ENCODE measurements at places on chromosomes 3 and 15.

DNA sequence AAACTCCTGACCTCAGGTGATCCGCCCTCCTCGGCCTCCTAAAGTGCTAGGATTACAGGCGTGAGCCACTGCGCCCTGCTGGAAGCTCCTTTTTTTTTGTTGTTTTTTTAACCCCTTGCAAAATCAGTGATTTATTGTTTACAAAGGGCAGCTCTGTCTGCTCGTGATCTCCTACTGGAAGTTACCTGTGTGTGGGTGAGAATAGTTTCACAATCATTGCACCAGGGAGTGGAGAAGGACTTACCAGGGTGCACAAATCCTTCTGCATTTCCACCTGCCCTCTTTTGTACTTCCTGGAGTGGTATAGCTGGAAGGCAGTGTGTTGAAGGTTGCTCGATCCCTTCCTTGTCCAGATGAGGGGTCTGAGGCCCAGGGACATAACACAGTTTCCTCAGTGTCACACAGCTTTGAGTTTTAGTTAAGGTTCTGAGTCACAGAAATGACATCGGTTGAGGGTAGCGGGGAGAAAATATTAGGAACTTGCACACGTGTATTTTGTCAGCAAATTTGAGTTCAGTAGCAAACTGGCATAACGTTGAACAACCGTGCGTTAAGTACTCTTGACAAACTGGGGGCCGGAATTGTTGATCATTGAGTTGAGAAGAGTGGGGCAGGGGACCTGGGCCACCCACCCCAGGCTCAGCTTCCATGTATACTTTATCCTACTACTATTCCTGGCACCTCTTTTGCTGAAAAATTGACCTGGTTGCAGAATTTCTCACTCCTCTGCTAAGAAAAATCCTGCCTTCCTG, 11.3 kb upstream of the TRAK1 start:
- no peak for DNase-seq

- no peak for DNase-seq
Measured at GRCh38 chr3:19432669-19433068, 284.4 kb downstream of the KCNH8 start.

DNA sequence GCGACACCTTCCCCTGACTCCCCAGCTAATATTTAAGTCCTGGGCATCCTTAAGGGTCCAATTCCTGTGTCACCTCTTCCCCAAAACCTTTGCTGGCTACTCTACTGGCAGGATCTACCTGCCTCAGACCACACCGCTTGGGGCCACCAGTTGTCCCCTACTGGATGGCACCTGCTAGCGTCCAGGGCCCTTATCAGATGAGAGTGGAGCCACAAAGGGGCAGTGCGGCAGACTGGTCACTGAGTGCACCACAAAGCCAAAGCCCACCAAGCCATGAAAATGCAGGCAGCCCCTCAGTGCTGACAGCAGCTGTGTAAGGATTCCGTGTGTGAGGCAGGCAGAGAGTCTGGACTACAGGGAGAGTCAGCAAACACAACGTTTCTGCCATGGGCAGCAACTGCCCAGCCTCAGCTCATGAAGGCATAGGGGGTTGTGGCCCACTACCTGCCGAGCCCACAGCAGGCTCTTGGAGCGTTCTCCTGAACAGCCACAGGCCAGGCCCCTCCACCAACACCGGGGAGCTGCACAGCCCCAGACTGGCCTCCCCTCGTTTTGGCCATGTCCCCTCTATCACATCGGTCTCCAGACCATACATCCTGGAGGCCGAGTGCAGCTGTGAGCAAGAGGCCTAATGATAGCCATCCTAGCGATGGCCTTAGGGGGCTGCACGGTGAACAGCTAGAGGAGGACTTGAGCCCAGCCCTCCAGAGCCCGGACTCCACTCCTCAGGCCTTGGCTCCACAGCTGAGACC, 32.3 kb downstream of the ALDH1L1 start:
- no peak for DNase-seq

GRCh38 chr3:44301746-44302145, 36.8 kb upstream of the TCAIM start:
- no peak for DNase-seq

DNA sequence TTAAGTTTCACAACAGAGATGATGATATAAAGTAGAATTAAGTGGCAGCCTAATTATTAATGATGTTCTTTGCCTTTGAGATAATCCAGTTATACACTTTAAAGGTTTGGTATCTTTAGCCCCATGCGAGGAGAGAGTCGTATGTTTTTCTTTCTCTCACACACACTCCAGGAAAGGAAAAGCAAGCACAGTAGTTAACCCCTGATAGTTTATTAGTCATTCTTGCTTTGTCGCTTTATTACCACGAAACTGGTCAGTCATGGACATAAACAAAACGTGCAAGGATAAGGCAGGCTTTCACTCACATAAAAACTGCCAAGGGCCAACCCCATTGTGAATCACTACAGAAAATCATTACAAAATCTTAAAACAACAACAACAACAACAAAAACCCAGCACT, 866.9 kb downstream of the FHIT start:
- DNase-seq, result no peak

- no peak for DNase-seq
Measured at GRCh38 chr3:166453478-166453877, 616.3 kb upstream of the BCHE start.

- DNase-seq, result no peak
Measured at GRCh38 chr15:39961051-39961450, 27.1 kb downstream of the EIF2AK4 start.

GRCh38 chr3:127475975-127476705, 114.4 kb downstream of the TPRA1 start:
- DNase-seq, result no peak

- no peak for DNase-seq
Measured at GRCh38 chr3:126573492-126574117, 14.9 kb upstream of the C3orf22 start.

DNA sequence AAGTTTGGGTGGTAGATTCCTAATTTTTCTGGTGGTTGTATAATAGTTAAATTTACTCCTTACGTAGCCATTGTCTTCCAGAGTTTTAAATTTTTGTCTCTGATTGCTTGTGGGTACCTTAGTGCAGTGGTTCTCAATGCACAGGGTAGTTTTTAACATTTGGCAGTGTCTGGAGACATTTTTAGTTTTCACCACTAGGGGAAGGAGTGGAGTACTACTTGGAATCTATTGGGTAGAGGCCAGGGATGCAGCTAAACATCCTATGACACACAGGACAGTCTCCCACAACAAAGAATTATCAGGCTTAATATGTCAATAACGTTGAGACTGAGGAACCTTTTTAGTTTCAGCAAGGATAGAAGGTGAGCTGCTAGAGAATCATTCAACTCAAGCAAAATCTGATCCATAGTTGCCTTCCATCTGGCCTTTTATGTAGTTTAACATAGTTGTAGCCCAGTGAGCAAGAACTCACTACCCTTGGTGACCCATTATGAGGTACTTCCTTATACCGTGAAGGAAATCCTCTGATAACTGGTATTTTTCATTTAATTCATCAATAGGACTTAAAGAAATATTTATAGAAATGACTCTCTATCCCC, 8.6 kb upstream of the STX19 start:
- no peak for DNase-seq

DNA sequence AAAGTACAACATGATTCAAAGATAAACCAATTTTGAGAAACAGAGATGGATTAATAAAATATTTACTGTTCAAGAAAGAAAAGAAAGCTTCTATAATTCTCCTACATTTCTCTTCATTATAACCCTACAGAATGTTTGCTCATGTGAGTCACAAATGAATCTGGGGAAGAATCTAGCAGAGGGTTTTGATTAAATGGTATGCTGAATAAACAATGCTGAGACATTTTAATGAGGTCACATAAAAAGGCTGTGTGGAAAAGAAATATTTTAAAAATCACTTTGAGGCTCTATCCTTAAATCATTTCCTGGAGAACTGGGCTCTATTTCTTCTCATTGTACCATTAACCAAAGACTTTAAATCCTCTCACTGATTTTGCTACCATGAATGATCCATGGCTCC, 727.7 kb downstream of the NTRK3 start:
- no peak for DNase-seq

DNA sequence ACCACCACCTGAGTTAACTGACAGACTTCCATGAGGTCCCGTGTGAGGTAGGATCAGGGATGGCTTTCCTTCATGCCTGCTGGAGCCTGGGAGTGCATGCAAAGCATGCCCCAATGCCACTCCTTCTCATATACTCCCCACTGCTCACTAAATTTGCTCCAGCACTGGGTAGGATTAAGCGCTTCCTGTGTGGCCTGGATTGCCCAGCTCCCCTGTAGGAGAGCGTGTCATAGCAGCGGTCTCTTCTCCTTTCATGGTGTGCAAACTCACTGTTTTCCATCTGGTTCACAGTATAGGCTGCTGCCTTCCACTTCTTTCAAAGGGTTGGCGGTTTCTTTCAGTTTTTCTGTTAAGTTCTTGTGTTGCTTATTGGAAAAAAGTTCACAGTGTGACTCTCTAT, 34.1 kb upstream of the ABI3BP start:
- no peak for DNase-seq

- DNase-seq, result no peak
Measured at GRCh38 chr3:39264053-39264452, 15.8 kb downstream of the CX3CR1 start.

- no peak for DNase-seq
Measured at GRCh38 chr3:200758-201325, 4.3 kb downstream of the CHL1 start.

- no peak for DNase-seq
Measured at GRCh38 chr15:37130356-37130755, 30.0 kb upstream of the MEIS2 start.

- DNase-seq, result no peak
Measured at GRCh38 chr3:11510356-11510755, 133.4 kb downstream of the VGLL4 start.

- no peak for DNase-seq
Measured at GRCh38 chr3:127688416-127689265, 15.9 kb downstream of the ABTB1 start.

DNA sequence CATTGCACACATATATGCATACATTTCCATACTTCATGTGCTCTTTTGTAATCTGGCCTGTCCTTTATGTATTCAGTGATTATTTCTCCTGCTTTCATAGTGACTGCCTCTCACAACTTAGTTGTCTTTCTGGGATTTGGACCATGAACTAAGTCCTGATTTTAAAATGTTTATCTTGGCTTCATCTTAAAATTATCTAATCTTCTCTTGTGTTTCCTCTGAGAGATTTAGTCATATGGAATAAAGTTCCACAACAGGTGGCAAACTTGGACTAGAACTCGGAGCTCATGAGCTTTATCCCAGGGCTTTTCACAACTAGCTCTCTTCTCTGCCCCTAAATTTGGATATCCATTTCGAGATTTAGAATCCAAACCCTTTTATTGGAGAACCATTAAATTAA, 44.3 kb downstream of the U2SURP start:
- DNase-seq, result no peak

- DNase-seq, result no peak
Measured at GRCh38 chr15:23424111-23424904, 22.7 kb downstream of the GOLGA6L2 start.

- DNase-seq, result no peak
Measured at GRCh38 chr15:49979705-49980382, 139.2 kb downstream of the ATP8B4 start.

DNA sequence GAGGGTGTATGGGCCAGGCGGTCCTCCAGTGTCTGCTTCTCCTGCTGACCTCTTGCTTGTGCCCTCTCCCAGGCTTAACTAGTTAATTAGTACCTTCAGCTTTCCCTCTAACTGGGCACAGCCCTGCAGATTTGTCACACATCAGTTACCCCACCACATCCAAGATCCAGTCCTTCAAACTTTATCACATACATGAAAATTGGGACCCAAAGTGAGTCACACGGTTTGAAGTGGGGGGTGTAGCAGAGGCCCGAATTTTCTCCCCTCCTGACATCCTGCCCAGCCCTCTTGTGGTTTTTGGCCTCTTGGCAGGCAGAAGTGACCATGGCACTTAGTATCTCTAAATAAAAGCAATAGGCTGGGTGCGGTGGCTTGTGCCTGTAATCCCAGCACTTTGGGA, 3.9 kb downstream of the MAPKAPK3 start:
- no peak for DNase-seq

DNA sequence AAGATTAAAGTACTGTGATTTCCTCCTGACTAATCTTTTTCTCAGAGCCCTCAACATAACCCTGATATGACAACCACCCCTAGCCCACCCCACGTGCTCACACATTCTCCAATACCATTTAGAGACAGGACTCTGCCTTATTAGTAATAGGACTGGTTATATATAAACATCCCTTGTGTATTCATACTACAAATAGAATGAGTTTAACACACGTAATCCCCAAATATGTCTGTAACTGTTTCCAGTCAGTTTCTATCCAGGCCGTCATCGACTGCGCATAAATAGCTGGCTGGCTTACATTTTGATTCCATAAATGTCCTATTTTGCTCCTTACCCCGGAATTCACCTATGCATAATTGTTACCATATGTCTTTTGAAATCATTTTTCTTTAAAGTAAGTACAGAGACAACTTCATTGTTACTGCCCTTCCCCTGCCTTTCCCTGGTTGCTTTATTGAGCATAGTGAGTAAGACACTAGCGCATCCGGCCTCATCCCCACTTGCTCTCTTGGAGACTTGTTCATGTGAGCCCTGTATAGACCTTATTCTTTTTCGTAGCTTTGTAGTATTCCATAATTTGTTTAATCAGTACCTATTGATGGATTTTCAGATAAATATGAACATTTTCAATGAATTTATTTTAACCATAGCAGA, 3.5 kb upstream of the P2RY14 start:
- DNase-seq, result no peak

GRCh38 chr3:46082849-46083248, 55.6 kb upstream of the XCR1 start:
- no peak for DNase-seq

DNA sequence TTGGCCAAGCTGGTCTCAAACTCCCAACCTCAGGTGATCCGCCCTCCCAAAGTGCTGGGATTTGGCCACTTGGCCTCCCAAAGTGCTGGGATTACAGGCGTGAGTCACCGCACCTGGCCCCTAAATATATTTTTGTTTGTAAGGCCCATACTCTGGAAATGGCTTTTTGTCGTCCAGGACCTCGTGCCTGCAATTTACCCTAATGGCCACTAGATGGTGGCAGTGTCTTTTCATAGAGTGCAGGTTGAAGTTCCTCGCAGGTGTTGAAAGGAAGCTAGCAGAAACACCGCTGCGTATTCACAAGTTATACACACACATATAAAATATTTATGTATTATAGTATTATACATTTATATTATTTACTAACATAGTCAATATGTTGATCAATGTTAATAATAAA, 97.2 kb downstream of the LRTM1 start:
- DNase-seq, result no peak

- DNase-seq, result no peak
Measured at GRCh38 chr3:159850481-159850880, 138.2 kb upstream of the IL12A start.

Data from effector CD8-positive, alpha-beta T cell (primary cell).